Activated naive CD8-positive, alpha-beta T cell treated with anti-CD3 and anti-CD28 coated beads, Interleukin-2, amount 50 U/mL, for 24 hours (primary cell): ENCODE measurements at places on chromosomes 7 and 10.

DNA sequence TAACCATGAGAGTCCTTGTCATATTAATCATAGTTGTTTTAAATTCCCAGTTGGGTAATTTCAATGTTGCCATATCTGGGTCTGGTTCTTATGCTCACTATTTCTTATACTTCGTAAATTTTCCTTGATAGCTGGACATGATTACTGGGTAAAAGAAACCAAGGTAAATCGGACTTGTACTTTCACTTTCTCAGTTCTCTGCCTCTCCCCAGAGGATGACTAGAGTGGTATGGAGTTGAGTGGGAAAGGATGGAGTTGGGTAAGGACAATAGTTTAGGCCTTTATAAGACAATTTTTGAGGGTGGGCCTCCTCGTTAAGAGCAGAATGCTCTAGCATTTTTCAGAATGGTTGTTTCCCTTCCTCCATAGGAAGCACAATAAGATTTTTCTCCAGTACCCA, 106.1 kb downstream of the CRPPA start:
- H3K36me3 ChIP-seq: no peaks in the 10 kb centered on the region
- DNase-seq: no peak
- H3K27me3 ChIP-seq: no peaks in the 10 kb centered on the region
- H3K27ac ChIP-seq: no peak overlapping the region

DNA sequence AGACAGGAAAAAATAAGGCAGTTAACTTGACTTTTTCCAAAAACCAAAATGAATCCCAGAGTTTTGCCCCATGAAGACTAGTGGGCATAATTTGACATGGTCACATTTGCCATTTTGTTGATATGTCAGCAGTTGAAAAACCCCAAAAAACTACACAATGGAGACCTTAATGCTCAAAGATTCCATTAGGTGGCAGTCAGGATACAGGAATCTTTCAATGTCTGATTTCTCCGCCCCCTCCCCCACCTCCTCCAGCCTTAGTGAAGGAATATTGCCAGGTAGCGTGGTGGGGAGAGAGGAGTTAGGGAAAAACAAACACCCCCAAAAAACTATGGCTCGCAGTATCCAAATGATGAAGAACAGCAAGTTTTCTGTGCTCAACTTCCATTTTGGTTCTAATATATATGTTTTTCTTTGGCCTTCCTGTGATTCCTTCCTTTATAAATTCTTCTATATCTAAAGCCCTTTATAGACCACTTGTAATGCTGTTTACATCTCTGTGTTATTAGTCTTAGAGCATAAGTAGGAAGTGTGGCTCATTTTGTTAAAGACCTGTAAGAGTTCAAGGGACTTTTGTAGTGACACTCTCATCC, 6.7 kb upstream of the SMNDC1 start:
- H3K27ac ChIP-seq: peak overlapping the region; percentile 67
- peak overlapping the region; percentile 6 for H3K4me3 ChIP-seq
- H3K4me1 ChIP-seq: peaks cover 37% of the 10 kb centered on the region
- peak; percentile 45 for DNase-seq

GRCh38 chr7:102392330-102392729, 3.8 kb upstream of the PRKRIP1 start:
- no peak overlapping the region for H3K27ac ChIP-seq
- no peaks in the 10 kb centered on the region for H3K27me3 ChIP-seq
- H3K4me1 ChIP-seq: peaks cover 14% of the 10 kb centered on the region

DNA sequence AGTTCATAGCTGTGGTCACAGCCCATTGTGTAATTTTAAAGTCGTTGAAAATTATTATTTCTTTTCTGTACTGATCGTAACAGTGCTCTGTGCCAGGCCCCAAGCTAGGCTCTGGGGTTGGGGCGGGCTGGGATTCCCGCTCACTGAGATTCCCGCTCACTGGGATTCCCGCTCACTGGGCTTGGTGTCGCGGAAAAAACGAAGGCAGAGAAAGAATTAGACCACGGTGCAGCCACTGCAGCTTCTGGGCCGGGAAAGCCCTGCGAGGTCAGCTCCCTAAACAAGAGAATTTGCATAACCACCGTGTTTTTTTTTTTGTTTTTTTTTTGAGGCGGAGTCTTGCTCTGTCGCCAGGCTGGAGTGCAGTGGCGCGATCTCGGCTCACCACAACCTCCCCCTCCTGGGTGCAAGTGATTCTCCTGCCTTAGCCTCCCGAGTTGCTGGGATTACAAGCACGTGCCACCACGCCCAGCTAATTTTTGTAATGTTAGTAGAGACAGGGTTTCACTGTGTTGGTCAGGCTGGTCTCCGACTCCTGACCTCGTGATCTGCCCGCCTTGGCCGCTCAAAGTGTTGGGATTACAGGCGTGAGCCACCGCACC, 31.2 kb downstream of the FOXK1 start:
- peaks cover 13% of the 10 kb centered on the region for H3K36me3 ChIP-seq
- H3K27ac ChIP-seq: no peak overlapping the region
- H3K27me3 ChIP-seq: no peaks in the 10 kb centered on the region
- H3K4me1 ChIP-seq: peaks cover 49% of the 10 kb centered on the region

GRCh38 chr10:59757966-59758365, 4.7 kb upstream of the MRLN start:
- no peak overlapping the region for H3K4me3 ChIP-seq
- H3K27ac ChIP-seq: no peak overlapping the region
- peaks cover 4% of the 10 kb centered on the region for H3K27me3 ChIP-seq
- DNase-seq: no peak
- no peaks in the 10 kb centered on the region for H3K36me3 ChIP-seq
- H3K4me1 ChIP-seq: no peaks in the 10 kb centered on the region

- H3K4me1 ChIP-seq: peaks cover 27% of the 10 kb centered on the region
- H3K27ac ChIP-seq: no peak overlapping the region
- no peak for DNase-seq
- no peak overlapping the region for H3K4me3 ChIP-seq
Observed at GRCh38 chr10:129033340-129033739, 433.7 kb upstream of the MGMT start.

GRCh38 chr10:15300697-15301096, 70.4 kb downstream of the FAM171A1 start:
- DNase-seq: no peak
- H3K27ac ChIP-seq: no peak overlapping the region
- H3K4me3 ChIP-seq: no peak overlapping the region
- peaks cover 3% of the 10 kb centered on the region for H3K27me3 ChIP-seq
- no peaks in the 10 kb centered on the region for H3K4me1 ChIP-seq
- no peaks in the 10 kb centered on the region for H3K36me3 ChIP-seq

DNA sequence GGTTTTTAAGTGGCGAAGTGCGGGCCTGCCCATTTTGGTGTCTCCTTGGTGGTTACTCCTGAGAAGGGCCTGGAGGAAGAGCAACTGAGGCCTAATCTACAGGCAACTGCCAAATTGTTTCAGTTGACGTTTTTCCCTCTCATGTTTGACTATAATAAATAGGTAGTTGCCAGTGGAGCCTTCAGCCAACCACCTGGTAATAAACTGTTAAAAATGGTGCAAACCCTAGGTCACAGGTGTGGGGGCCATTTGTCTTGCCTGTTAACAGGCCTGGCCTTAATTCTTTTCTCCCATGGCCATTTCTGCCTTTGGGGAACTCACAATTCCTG, 3.7 kb downstream of the IKZF1 start:
- peaks cover 41% of the 10 kb centered on the region for H3K4me1 ChIP-seq
- peak overlapping the region; percentile 96 for H3K27ac ChIP-seq
- peak overlapping the region; percentile 92 for H3K4me3 ChIP-seq
- peaks cover 79% of the 10 kb centered on the region for H3K36me3 ChIP-seq

GRCh38 chr10:70494966-70495365, 16.4 kb downstream of the PALD1 start:
- DNase-seq: no peak
- H3K4me3 ChIP-seq: peak overlapping the region; percentile 30
- H3K27ac ChIP-seq: peak overlapping the region; percentile 67
- H3K36me3 ChIP-seq: no peaks in the 10 kb centered on the region
- no peaks in the 10 kb centered on the region for H3K27me3 ChIP-seq

DNA sequence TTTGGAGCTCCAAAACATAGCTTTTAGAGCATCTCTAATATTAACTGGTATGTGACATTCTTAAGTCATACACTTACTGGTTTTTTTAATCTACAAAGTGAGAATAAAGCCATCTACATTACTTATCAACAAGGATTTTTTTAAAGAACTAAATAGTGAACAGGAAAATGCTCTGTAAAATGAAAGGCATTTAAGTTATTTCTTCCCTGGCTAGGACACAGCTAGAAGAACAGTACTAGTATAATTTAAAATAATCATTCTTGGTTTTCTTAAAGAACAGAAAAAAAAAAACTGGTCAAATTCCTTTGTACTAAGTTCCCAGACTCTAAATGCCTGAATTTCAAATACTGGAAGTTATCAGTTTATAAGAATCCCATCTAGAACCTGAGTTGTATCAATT, 139.5 kb downstream of the SRPK2 start:
- no peaks in the 10 kb centered on the region for H3K27me3 ChIP-seq
- DNase-seq: no peak
- no peaks in the 10 kb centered on the region for H3K36me3 ChIP-seq
- H3K27ac ChIP-seq: no peak overlapping the region
- no peak overlapping the region for H3K4me3 ChIP-seq
- peaks cover 20% of the 10 kb centered on the region for H3K4me1 ChIP-seq

DNA sequence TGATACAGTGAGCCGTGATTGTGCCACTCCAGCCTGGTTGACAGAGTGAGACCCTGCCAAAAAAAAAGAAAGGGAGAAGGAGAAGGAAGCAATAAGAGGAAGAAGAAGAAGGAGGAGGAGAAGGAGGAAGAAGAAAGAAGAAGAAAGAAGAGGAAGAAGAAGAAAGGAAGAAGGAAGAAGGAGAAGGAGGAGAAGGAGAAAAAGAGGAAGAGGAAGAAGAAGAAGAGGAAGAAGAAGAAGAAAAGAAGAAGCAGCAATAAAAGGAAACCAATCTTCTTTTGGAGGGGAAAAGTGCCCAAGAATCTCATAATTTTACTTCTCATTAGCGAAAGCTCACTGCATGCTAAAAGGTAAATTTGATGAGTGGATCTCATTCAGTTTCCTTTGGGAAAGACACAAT, 85.7 kb upstream of the GLCCI1 start:
- DNase-seq: no peak
- H3K27ac ChIP-seq: no peak overlapping the region
- no peak overlapping the region for H3K4me3 ChIP-seq
- H3K27me3 ChIP-seq: no peaks in the 10 kb centered on the region

GRCh38 chr10:33046792-33047191, 88.8 kb upstream of the ITGB1 start:
- H3K36me3 ChIP-seq: no peaks in the 10 kb centered on the region
- no peaks in the 10 kb centered on the region for H3K27me3 ChIP-seq
- peaks cover 7% of the 10 kb centered on the region for H3K4me1 ChIP-seq
- DNase-seq: no peak
- H3K27ac ChIP-seq: no peak overlapping the region

DNA sequence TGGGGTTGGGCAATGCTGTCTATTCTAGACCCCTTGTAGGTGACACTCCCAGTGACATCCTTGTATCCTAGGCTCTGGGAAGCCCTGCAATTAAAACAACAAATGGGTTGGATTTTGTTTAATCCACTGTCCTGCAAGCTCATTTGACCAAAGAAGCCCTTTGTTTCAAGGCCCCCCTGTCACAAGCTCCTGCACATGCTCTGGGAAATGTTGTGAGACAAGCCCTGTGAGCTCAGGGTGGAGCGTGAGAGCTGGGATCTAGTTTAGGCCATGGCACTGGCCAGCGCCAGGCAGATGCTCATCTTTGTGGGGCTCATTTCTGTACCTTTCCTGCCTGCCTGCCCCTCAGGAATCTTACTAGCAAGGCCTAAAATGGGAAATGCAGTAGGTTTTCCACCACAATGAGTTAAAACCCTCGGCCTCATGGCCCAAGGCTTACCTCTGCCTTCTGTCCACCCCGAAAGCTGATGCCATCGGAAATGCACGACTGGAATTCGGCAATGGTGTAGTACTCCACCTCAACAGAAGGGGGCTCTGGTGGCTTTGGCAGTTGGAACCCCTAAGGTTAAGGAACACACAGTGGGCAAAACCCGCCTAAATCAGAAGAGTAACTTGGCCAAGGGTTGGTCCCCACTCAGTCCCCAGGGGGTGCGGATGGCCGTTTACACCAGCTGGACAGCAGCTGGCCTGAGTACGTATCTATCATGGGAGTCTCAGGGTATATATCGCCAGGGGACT, 112.0 kb downstream of the NEURL1 start:
- H3K36me3 ChIP-seq: no peaks in the 10 kb centered on the region
- peak; percentile 57 for DNase-seq
- no peaks in the 10 kb centered on the region for H3K4me1 ChIP-seq
- no peaks in the 10 kb centered on the region for H3K27me3 ChIP-seq
- H3K27ac ChIP-seq: no peak overlapping the region
- no peak overlapping the region for H3K4me3 ChIP-seq
